ENCODE measurements at places on chromosomes 4 and X.
A peak's percentile ranks its signal among the peaks of the same experiment; 100 is the strongest.

- DNase-seq = no peak
Observed at GRCh38 chrX:121581885-121582284, 534.5 kb downstream of the GLUD2 start.

DNA sequence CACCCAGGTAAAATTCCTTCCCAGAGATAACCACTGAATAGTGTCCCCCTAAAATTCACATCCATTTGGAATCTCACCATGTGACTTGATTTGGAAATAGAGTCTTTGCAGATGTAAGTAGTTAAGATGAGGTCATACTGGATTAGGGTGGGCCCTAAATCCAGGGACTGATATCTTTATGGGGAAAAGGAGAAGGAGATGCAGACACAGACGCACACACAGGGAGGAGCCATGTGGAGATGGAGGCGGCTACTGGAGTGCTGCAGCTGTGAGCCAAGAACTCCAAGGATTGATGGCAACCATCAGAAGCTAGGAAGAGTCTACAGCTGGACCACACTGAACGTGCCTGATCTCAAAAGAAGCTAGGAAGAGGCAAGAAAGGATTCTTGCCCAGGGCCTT is 96.6 kb upstream of the SRD5A3 start:
- DNase-seq = no peak

- DNase-seq = no peak
Observed at GRCh38 chrX:18856645-18856997, 127.3 kb downstream of the PHKA2 start.

- DNase-seq = no peak
Observed at GRCh38 chr4:40401096-40401495, 66.0 kb downstream of the CHRNA9 start.

DNA sequence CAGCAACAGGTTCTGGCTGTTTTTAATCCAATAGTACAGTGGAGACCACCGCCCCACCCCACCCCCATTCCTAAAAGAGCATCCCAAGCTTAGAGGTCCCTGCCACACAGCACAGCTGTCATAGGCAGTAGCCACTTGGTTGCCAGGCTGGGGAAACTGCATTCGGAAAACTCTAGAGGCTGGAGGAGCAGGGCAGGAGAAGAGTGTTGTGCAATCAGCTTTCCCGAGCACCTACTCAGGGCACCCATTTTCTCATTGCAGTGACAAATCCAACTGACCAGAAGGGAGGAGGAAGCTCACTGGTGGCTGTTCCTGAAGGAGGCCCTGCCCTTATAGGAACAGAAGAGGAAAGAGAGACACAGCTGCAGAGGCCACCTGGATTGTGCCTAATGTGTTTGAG is 1.1 kb downstream of the CXCL1 start:
- no peak for DNase-seq

DNA sequence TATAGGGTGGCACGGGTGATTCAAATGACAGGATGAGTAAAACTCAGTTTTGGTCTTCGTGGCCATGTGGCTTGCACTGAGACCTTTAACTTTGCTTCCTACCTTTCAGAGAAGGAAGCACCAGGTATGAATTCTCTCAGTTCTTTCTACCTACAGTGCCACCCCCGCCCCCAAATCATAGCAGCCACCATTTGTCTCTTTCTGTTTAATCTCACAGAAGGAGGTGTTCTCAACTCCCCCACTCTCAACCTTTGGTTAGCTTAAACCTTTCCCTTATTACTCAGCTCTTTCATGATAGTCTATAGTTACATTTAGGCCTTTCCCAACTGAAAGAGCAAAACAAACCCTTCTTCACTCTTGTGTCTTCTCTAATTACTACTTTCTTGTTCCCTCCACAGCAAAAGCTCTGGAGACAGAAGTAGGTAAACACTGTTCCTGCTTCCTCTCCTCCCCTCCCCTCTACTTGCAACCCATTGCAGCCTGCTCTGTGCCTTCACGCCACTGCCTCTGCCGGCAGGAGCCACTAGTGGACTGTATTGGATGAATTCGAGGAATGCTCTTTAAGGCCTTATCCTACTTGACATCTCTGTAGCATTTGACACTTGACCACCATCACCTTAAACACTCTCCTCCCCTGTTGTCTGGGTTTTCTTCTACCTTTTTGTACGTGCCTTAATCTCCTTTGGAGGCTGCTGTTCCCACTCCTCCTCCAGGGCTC is 123.7 kb downstream of the AFF1 start:
- DNase-seq = peak; percentile 63

DNA sequence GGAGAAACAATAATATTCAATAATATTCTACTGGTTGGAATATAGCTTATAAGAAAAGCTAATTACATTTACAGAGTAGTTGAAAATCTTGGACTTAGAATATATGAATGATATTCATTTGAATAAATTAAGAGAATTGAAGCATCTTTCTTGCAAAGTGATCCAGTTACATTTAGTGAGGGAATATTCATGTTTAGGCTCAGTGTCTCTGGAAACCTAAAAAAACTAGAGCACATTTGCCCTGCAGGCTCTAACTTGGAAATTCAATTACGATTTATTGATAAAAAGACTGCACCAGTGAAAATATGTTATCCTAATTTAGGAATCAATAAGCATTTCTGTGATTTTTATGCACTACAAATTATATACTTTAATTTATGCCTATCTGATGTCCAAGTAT is 58.3 kb upstream of the RAP1GDS1 start:
- no peak for DNase-seq

GRCh38 chr4:7331682-7332000 is 103.1 kb downstream of the PSAPL1 start:
- no peak for DNase-seq

DNA sequence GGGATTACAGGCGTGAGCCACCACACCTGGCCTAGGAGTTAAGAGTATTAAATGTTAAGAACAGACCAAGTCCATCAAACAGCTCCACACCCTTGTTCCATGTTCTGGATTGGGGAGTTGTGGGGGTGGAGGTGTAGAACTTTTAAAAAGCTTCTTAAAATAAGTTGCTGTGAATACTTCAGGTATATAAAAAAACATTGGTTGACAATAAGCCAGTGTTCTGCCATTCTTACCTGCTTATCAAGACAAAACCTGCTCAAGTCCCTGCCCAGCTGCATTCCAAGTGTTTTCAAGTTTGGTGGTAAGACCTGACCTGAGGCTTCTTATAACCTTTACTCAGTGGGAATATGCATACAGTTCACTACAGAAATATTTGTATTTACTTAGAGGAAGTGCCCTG is 6.4 kb downstream of the RBM3 start:
- DNase-seq = no peak

- DNase-seq = no peak
Observed at GRCh38 chr4:85613901-85614300, 139.0 kb downstream of the ARHGAP24 start.

DNA sequence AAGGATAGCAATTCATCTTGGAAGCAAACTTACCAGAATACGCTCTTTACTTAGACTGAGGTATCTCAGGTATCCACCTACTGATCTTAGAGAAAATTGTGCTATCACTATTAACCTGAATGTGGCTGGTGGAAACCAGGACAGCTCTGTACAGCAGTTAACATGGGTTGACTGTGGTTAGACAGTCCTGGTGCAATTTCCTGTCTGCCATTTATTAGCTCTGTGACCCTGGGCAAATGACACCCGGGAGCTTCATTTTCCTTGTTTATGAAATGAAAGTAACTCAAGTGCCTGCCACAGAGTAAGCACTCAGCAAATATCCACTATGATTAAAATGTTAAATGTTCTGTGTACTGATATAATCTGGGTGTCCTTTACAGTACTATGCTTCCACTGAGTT is 60.0 kb downstream of the SMC1A start:
- no peak for DNase-seq

DNA sequence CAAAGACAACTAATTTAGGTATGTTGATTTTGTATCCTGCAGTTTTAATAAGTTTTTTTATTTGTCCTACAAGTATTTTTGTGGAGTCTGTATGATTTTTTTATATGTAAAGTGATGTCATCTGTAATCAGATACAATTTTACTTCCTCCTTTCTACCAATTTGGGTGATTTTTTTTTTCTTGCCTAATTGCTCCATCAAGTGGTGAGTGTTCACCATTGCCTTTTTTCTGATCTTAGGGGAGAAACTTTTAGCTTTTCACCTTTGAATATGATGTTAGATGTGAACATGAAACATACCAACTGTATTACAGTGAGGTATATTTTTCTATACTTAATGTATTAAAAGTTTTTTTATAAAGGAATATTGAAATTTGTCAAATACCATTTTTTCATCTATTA is 362.3 kb downstream of the PABPC4L start:
- DNase-seq = no peak

DNA sequence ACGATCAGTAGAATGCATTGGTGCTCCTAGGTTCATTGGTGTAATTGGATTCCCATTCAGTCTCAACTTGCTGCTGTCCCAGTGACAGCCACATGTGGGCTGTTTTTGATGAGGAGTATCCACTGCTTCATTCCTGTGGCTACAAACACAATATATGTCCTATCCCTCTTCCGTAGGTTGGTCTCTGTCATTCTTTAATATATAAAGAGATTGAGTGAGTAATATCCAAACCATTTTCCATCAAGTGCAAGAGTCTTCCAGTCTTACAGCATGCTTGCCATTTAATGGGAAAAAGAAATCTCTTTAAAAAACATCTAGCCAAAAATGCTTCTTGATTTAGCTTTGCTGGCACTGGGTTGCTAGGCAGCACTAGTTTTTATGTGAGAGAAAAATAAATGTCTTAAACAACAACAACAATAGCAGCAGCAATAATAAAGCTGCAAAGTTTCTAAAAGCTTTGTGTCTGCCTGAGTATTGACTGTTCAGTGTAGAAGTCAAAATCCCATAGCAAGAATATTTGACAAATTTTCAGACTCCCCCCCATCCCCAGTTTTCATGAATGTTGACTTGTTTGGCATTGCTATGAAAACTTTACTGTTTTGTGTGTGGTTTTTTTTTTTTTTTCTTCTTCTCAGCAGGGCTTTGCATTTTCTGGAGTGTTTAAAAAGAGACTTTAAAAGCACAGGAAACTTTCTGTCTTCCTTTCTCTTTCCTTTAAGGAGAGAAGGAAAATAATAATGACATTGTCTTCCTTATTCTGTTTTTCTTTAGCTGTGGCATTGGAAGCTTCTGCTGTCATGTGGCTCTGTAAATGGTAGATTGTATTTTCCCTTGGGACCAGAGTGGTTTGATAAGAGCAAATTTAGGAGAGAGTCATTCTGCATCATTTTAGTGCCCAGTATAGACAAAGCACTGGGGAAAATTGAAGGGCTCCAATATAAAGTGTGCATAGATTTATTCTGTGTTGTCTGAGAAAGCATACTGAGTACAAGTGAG is 244.3 kb downstream of the ARHGAP10 start:
- DNase-seq = no peak

DNA sequence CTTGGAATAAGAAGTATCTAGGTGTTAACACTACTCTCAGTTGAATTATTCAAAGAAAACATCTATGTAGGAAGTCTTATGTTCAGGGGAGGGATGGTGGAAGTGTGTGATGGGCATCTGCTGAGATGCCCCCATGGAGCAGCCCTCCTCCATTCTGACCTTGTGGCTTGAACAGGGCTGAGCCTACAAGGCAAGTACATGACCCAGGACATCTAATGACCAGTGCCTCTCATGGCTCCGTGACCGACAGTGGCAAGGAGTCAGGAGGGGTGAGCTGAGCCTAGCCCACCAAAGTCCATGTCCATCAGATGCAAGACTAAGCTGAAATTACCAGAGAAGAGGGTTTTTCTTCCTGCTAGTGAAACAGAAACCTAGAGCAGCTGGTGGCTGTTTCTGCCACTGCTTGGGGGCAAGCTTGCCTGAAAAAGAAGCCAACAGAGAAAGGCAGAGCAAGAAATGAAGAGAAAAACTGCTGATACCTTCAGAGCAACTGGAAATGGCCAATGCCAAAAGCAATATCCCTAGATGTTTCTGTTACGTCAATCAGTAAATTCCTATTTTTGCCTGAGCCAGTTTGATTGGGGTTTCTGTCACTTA is 113.5 kb downstream of the TSPAN5 start:
- DNase-seq = no peak

- no peak for DNase-seq
Observed at GRCh38 chr4:4666693-4667621, 125.1 kb upstream of the STX18 start.

GRCh38 chr4:158155656-158156356 is 17.0 kb downstream of the GASK1B start:
- no peak for DNase-seq

- DNase-seq = no peak
Observed at GRCh38 chr4:90586799-90587198, 459.6 kb downstream of the CCSER1 start.

DNA sequence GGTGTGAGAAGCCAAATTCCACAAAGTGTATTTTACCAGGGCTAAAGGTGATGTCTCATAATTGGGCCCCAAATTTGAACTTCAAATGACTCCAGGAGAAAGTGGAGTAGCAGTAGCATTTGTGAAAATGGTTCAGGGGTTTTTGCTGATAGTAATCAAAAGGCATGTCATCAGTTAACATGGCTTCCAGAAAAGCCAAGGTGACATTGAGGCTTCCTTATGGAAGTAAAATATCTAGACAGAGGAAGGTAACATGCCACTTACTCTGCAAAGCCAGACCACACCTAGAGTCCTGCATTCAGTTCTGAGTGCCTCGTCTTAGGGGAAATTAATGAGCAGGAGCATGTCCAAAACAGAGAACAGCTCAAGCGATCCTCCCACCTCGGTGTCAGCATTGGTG is 2.2 kb upstream of the RPL36A start:
- no peak for DNase-seq

DNA sequence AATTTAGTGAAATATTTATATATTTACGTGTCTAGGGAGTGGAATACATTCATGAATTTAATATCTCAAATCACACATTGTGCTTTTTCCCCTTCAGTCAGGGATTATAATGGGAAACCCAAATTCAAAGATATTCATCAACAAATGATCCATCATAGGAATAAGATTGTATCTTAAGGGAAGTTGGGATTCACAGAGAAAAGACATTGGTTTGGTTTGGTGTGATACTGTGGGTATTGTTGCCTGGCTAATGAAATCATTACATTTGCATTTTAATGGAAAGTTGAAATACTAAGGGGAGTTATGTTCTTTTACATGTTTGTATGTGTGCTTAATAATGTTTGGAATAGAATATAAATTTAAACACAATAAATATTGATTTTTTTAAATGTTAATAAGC is 1.7 kb downstream of the TET2 start:
- DNase-seq = no peak

DNA sequence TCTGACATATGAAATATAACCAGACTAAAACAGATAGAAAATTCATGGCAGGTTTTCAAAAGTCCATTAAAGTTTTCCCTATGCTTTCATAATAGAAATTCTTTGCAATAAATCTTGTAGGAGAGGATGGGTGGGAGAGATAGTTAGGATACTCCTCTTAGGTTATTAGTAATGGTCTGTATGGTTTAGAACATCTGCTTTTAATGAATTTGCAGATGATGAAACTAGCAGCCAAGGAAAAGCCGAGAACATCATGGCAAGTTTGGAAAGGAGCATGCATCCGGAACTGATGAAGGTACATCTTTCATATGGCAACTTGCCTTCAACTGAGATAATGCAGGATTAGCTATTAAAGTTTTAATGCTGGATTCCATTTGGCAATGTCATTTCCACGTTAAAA is 70.7 kb downstream of the DOCK11 start:
- no peak for DNase-seq

DNA sequence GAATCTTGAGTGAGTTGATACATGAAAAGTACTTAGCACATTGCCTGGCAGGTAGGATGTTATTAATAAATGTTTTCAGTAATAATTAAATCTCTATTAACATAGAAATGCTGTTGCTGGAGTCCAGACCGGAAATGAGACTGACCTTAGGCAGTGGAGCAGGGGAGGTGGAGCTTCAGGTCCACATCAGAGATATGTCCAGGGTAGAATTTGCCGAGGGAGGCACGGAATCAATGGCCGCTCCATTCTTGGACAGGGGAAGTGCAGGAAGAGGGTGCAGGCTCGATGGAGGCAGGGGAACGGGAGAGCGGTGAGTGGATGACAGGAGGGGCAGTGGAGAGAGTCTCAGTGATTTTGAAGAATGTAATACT is 107.3 kb downstream of the GATB start:
- DNase-seq = no peak

Measured in stimulated activated CD4-positive, alpha-beta T cell treated with anti-CD3 and anti-CD28 coated beads, Interleukin-15, amount 100 ng/mL, for 24 hours (primary cell).